AG10803 (cell line): ENCODE measurements at places on chromosomes 1 and 21.

DNA sequence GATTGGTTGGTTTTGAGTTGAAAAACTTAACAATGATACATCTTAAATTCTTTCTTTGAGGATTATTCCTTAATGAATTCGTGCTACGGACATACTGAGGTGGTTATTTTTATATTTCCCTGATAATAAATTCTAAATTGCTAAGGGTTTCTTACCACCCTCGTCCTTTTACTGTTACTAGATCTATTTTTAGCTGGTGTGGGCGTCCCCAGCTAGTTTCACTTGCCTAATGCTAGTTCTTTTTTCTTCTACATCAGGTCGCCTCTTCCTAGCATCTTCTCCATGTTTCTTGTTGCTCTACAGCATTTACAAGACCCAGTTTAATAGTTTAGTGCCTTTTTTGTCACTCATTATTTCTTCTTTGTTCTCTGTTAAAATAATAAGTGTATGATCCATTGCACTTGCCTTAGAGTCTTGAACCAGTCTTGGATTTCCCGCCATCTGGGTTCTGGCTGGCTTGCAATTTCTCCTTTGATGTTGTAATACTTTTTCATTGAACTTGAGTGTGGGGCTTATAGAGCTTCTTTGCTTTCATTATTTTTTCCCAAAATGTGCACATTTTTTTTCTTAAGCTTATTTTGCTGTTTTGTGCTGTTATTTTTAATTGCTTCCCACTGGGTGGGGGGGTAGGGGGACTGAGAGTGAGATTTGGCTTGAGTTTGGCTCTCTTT is 677 bp upstream of the HSD11B1 start:
- DNase-seq: no peak

DNA sequence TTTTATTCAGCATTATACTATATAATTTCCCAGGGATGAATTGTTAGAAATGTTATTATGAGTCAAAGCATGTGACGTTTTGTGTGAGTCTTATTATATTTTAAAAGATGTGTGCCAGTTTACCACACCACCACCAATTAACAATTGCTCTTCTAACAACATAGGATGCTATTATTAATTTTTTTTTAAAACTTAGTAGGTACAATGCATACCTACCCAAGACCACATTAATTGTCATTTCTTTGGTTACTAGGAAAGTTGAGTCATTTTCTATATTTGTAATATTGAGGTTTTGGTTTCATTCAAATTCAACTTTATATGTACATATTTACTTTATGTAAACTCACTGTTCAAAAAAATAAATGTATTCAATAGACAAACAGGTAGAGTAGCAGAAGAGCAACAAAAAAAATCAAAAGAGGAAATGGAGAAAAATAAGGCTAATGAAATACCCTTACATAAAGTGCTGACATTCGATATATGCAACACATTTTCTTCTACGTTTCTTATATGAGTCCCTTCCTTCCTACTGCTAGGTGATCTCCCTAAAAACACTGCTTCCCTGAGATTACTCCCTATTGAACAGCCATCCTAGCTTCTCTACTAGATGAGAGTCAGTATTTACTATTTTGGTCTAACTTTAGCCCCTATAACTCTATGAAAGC is 9.6 kb downstream of the GCLM start:
- no peak for DNase-seq

- peak; percentile 79 for DNase-seq
Measured at GRCh38 chr1:115198938-115199337, 109.6 kb upstream of the TSPAN2 start.

DNA sequence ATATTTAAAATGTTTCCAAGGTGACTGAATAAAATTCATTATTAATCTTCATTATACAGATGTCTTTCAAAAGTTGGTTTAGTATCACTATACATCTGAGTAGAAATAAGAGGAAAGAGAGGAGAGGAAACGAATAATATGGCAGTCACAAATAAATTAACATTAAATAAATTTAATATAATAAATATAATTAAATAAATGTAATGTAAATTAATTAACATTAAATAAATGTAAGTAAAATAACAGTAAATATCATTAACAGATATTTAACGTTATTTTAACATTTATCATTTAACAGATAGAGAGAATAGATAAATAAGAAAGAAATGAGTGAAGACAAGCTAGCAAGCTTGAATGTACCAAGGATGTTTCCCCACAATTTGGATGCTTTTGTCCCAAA is 592.7 kb downstream of the NEGR1 start:
- DNase-seq: no peak

- DNase-seq: no peak
Measured at GRCh38 chr1:231209531-231209930, 31.5 kb upstream of the GNPAT start.

DNA sequence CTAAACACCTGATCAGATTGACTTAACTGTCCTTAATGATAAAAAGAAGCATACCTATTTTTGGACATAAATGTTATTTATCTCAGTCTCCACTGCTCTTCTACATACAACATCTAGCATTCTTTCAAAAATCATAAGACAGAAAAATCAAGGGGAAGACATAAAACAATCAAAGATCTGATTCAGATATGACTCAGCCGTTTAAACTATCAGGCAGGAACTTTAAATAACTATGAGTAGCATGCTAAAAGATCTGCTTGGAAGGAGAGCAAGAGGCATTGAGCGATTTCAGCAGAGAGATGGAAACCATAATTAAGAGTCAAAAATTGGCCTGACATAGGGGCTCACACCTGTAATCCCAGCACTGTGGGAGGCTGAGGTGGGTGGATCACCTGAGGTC is 27.2 kb upstream of the SLC22A15 start:
- DNase-seq: no peak

DNA sequence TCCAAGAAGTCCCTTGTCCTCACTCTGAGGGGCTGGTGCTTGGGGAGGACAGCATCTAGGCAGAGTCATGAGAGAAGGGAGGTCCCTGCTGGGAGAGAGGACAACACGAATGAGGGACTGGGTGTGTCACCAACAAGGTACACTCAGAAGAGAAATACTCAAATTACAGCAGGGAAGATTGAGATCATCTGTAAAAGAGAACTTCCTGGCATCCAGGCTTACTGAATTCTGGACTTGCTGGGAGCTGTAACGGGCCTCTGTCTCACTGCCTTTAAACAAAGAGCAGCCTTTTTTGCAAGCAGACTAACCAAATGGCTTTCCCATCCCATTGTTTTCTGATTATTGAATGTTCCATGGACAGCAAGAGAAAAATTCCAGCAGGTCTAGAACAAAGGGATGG is 195.7 kb upstream of the RAB4A start:
- DNase-seq: no peak
